ENCODE measurements at places on chromosomes 11 and 22.

- no peak for DNase-seq
These were observed 27.2 kb downstream of the MORC2 start for GRCh38 chr22:30941363-30941740.

DNA sequence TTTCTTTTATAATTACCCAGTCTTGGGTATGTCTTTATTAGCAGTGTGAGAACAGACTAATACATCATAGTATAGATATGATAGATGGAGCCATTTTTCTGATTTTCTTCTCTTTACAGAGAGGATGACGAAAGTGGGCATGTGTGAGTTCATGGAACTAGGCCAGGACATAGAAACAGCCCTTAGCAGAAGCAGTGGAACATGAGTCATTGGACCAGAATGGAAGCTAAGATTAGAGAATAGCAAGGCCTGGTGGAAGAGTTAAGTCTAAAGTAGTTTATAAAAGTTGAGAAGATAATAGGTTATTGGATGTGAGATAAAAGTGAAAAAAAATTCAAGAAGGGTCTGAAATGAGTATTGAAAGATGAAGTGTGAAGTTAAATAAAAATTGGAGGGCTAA, 97.0 kb upstream of the MPPED2 start:
- no peak for DNase-seq

DNA sequence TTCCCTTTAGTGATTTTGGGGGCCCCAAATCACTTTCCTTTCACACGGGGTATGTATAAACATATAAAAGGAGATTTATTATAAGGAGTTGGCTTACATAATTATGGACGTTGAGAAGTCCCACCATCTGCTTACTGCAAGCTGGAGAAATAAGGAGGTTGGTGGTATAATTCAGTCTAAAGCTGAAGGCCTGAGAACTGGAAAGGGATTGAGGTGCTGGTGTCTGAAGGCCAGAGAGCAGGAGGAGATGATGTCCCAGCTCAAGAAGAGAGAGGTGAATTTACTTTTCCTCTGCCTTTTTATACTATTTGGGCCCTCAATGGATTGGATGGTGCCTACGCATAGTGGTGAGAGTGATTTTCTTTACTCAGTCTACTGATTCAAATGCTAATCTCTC, 1.3 kb upstream of the ZNF202 start:
- no peak for DNase-seq

DNA sequence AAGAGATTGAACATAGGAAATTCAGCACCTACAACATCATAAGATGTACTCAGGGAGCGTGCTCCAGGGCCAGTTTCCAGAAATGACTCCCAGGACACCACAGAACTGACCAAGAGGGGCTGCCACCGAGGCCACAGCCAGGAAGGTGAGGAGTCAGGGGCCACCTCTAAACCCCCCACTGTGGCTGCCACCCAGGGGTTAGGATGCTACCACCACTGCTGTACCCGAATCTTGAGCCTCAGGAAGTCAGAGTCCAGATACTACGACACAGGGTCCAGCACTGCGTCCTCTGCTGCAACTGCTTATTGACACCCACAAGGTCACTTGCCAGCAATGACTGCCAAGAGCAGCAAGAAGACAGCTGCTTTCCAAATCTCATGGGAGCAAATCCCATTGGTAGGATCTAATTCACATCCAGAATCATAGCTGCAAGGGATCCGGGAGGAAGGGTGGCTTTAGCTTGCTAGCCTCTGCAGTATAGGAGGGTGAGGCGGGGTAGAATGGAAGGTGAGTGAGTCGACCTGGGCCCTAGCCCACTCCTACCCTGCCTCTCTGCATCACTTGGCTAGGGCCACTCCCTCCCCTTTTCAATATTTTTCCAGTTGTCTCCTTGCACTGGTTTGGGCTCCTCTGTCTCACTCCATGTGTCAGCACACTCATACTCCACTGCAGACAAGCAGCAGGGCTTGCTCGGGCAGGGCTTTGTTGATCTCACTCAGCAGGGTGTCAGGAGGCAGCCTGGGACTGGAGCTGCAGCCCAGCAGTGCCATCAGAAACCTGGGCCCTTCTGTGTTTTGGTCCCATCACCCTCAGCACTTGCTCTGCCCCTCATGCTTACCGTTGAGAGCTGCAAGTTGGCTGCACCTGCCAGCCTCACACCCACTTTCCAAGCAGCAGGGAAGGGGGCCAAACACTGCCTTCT, 18.1 kb upstream of the CYTH4 start:
- DNase-seq = no peak

- no peak for DNase-seq
These were observed 11.5 kb upstream of the YWHAH start for GRCh38 chr22:31932863-31933262.

GRCh38 chr22:45693835-45694234, 22.2 kb downstream of the ATXN10 start:
- DNase-seq = no peak

DNA sequence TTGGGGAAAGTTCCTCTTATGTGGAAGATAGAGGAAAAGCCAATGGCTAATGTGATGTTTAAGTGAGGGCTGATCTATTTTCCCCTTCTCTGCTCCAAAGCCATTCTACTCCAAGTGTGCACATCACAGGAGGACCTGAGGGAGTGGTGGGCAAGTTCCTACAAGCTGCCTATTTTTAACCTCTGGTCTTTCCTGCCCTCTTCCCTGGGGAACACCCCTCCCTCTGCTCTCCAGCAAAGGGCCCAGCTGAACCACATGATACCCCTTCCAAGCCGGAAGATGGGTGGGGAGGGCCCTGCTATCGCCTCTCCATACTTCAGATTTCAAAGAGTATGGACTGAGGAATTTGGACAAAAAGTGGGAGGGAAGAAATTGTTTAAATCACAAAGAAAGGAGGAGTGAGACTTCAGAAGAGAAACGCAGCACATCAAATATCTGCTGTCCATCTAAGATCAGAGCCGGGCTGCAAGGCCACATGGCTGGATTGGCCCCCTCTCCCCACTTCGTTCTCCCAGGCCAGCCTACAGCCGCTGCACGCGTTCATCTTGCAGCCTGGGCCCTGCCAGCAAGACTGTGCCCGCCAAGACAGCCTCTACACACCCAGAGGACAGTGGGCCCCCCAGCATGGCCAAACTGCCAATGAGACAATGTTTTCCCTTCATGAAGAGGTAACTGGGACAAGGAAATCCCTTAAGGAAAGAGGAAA, 77.5 kb downstream of the MICAL3 start:
- no peak for DNase-seq

GRCh38 chr11:130051082-130051481, 18.6 kb upstream of the APLP2 start:
- no peak for DNase-seq

- peak; percentile 26 for DNase-seq
These were observed 70.0 kb downstream of the SGSM1 start for GRCh38 chr22:24875862-24876506.

DNA sequence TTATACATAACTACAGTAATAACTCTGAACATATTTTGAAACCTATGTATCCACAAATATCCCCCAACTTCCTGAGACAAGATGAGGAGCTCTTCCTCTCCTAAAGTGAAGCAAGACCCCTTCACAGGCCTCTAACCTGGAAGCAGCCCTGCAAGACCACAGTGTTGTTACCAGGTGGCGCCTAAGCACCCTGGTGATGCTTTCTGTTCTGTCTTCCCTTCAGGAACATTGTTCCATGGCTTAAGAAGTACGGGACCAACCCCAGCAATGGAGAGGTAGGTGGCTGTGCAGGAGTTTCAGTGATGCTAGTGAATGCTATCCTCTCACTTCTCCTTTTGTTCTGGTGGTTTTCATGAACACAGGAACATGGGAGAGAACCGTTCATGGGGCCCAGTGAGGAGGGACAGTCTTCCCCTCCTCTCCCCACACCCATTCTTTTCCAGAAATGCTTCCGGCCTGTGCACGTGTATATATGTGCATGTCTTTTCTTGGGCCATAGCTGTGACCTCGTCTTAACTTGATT, 6.4 kb downstream of the PPIL2 start:
- peak; percentile 24 for DNase-seq

DNA sequence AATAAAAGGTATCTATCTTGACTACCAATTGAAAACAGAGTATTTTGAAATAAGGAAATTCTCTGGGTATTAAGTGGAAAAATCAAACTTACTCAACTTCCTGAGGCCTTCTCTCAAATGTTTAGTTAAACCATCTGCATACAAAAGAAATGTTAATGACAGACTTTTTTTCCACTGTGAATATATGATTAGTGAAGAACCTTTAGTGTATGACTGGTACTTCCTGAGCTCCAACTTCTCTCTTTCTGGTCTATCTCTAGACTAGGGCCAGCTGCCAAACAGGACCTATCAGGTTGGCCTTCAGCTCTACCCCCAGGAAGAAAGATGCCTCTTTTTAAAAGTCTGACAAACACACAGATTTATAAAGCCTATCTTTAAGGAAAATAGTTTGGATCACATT, 68.8 kb upstream of the SCUBE2 start:
- no peak for DNase-seq

GRCh38 chr11:6818967-6819366, 19.5 kb upstream of the OR6A2 start:
- DNase-seq = no peak

GRCh38 chr11:102654761-102655160, 29.6 kb upstream of the MMP20 start:
- DNase-seq = no peak

GRCh38 chr22:44758344-44758973, 6.1 kb downstream of the ARHGAP8 start:
- no peak for DNase-seq

- DNase-seq = no peak
These were observed 67.9 kb downstream of the PIWIL4 start for GRCh38 chr11:94635072-94635471.

GRCh38 chr11:118652681-118653181, 26.7 kb downstream of the TREH start:
- no peak for DNase-seq

GRCh38 chr11:126561327-126561893, 205.9 kb downstream of the ST3GAL4 start:
- peak; percentile 58 for DNase-seq

DNA sequence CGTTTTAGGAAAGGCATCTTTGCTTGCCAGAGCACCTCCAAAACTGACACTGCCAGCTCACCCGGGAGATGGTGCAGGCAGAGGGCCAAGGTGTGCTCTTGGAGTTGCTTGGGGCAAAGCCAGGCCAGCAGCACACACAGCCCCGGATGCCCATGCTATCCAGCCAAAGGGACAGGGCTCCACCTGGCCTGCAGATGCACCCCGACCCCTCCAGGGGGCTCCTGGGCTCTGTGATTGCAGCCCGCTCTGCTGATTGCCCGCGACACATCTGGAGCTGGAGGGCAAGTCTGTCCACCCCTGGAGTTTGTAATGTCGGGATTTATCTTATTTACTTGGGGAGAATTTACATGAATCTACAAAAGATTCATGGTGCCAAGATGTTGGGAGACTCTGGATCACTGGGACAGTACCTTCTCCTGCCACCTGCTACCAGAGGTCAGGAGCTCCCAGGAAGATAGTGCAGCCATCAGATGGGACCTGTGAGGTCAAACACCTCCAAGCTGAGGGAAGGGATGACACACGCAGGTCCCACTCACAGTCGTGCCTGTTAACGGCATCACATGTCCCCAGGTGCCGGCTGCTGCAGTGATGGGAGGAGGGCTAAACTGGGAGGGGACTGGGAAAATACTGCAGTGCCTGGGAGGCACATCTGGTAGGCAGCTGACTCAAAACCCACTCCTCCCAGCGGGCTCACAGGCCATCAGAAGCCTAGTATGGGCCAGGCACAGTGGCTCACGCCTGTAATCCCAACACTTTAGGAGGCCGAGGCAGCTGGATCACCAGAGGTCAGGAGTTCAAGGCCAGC, 17.2 kb downstream of the CBX7 start:
- DNase-seq = peak; percentile 76

- no peak for DNase-seq
These were observed 13.2 kb upstream of the HEPHL1 start for GRCh38 chr11:94007906-94008305.

DNA sequence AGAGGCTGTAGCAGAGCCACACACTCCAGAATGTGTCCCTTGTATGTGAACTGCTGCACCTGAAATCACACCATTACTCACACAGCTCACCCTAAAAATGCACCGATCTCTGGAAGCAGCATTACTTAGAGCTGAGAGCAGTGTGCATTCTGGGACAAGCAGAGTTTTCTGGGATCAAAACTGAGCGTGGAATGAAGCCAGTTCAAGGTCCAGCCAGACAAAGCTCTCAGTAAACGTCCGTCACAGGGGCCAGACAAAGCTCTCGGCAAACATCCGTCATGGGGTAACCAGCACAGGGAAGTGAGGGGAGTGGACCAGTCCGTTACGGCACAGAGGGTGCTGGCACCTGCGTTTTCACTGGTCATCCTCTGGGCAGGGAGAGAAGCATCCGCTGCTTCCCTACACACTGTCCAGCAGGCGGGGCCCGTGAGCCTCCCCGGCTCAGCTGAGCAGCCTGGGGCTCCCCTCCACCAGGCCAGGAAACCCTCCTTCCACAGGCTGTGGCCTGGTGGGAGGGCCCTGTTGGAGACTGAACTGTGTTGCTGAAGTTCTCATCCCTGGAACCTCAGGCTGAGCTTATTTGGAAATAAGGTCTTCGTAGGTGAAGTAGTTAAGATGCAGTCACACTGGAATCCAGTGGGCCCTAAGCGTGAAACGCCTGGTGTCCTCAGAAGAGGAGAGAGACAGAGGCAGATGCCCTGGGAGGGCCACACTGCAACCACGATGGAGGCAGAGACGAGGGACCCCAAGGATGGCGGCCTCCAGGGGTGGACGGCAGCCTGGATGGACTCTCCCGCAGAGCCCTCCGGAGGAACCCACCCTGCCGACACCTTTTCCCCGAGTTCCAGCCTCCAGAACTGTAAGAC, 883.9 kb downstream of the BRD1 start:
- DNase-seq = no peak

DNA sequence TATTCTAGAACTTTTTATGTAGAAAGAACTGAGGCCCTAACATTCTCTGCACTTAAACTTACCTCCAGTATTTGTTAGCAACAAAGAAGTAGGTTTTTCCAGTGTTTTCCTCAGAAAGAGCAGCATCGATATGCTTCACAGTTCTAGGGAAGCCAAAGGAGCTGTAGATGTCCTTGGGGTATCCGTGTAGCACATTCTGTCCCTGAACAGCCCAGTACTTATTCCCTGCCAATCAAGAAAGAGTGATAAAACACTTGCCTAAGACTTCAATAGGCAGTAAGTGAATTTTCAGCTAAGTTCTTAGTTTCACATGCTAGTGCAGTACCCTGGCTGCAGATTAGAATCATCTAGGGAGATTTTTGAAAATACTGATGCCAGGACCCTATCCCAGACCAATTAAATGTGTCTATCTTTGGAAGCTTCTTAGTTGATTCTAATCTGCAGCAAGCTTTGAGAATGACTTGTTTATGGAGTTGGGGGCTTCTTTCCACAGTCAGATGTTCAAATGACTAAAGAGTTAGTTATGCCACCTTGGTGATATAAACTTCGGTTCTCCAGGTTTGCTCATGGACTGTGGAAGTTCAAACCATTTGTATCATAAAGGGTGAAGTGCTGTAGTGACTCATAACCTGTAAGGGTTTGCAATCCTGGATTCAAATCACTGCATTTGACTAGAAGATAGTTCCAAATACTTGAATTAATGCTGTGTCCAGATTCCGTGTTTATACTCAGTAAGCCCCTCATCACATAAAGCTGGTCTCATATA, 6.5 kb downstream of the MMP1 start:
- no peak for DNase-seq

GRCh38 chr11:8390851-8391612, 127.4 kb upstream of the LMO1 start:
- no peak for DNase-seq

- DNase-seq = no peak
These were observed 106.3 kb upstream of the TEAD1 start for GRCh38 chr11:12567746-12568460.

Measured in GM20000 (cell line).